CD4-positive, alpha-beta T cell treated with Interleukin-15 for 1 hour (primary cell): ENCODE measurements at places on chromosomes 13 and 19.

DNA sequence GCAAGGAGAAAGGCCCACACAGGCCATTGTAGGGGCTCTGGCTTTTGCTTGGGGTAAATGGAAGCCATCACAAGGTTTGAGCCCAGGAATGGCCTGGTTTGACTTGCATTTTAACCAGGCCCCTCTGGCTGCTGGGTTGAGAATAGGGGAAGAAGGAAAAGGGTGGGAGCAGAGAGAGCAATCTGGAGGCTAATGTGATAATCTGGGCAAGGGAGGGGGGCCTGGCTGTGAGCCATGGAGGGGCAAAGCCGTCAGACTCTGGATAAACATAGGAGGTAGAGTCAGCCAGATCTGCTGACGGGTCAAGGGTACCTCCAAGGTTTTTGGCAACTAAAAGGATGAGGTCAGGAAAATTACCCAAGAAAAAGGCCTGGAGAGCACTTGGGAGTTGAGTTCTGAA, 41.6 kb downstream of the RFX2 start:
- DNase-seq = no peak

GRCh38 chr13:105084931-105085330, 1450.5 kb downstream of the EFNB2 start:
- DNase-seq = no peak

- DNase-seq = no peak
Measured at GRCh38 chr19:13669780-13670355, 94.5 kb upstream of the MRI1 start.

DNA sequence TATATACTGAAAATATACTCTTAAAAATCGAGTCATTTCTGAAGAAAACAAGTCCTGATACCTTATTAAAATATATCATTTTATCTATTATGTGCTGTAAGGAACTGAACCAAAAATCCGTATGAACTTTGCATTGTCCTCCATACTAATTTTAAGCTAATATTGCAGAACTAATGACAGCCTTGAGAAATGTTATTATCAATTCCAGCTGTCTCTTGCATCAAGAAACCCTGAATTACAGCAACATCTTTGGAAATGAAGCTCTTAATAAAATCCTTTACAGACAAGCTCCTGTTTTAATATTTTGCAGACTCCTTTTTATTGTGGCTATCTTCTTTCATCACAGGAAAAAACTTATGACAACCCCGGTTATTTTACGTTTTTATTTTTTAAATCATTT, 1335.3 kb downstream of the EFNB2 start:
- DNase-seq = no peak

DNA sequence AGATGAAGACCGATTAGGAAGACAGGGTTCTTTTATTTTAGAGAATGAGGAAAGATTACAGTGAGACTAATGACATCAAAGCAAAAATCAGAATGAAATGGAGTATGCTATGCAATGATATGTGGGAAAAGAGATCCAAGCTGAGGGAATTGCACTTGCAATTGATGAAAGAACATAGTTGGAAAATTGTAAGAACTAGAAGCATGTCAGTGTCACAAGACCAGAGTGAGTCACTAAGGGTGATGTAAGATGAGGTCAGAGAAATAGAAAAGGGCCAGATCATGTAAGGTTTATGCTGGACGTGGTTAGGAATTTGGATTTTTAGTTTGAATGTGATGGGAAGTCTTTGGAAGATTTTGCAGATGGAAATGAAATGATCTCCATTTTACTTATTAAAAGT, 1937.3 kb downstream of the OLFM4 start:
- DNase-seq = no peak

DNA sequence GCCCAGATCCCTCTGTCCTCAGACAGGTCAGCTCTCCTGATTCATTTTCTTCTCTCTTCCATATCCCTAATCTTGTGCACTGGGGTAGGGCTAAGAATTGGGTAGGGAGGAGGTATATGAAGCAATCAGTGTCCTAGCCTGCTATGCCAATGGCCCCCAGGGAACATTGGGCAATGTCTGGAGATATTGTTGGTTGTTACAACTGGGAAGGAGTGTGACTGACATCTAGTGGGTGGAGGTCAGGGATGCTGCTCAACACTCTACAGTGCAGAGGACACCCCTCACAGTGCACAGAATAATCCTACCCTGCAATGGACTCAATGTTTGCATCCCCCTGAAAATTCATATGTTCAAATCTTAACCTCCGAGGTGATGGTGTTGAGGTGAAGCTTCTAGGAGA, 57.5 kb downstream of the CPAMD8 start:
- DNase-seq = no peak

DNA sequence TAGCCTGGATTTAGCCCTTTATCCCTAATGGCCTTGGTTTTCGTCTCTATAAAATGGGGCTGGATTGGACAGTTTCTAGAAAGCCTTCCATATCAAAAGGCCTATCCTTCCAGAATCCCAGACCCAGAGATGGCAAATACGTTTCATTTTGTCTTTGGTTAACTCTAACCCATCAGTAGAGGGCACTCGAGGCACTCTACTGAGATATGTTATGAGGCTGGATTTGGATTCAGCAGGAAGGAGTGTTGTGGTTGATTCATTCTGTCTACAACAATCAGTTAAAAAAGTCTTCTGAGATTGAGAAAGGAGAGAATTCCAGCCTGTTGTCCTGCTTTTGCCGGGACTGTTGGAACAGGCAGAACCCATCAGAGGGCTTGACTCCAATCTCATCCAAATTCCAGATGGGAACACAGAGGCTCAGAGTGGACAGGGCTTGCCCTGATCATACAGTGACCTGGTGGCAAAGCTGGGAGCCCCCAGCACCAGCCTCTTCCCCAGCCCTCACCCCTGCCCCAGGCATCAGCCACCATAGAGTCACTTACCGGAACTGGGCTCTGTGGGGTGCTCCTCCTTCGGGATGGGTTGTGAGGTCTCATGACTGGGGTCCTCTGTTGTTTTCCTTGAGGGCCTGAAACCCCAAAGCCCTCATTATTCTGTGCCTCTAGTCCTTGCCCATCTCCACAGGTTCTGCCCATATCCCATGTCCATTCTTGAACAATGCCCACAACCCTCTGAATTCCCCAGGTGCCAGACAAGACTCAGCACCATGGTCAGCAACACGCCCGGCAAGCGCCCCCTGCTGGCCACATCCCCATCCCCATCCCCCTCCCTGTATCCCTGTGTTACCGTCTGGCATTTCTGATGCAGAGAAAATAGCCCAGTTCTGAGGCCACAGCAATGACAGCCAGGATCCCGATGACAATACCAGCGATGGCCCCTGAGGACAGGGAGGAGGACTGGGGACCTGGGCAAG, 12.3 kb upstream of the ZNF180 start:
- no peak for DNase-seq

GRCh38 chr13:104372095-104372655, 1306.0 kb upstream of the SLC10A2 start:
- no peak for DNase-seq

DNA sequence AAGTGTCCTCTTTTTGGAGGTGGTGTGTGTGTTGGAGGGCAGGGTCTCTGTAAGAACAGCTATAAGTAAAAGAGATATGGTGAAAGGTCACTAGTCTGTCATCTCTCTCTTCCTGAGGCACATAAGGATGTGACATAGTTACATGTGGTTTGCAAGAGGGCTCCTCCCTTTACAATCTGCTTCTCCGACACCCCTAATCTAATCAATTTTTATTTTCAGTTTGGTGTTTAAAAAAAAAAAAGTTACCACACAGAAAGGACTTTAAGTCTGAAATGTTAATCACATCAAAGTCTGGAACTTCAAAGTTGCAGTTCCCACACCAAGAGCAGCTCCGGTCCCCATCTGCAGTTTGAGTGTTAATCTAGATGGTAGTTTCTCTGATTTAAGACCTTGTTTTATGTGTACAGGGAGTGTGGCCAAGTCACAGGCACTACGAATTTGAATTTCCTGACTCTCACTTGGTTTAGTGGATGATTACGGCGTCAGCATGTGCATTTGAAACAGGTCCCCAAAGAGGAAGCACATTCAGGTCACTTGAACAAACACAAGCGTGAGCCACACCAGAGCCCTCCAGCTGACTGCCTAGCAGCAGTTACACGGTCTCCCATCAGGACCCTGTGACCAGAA, 53.1 kb downstream of the FOXO1 start:
- peak; percentile 74 for DNase-seq

GRCh38 chr19:40799558-40800338, 757 bp downstream of the EGLN2 start:
- DNase-seq = no peak

- no peak for DNase-seq
Measured at GRCh38 chr13:112854321-112854720, 114.7 kb upstream of the MCF2L start.

DNA sequence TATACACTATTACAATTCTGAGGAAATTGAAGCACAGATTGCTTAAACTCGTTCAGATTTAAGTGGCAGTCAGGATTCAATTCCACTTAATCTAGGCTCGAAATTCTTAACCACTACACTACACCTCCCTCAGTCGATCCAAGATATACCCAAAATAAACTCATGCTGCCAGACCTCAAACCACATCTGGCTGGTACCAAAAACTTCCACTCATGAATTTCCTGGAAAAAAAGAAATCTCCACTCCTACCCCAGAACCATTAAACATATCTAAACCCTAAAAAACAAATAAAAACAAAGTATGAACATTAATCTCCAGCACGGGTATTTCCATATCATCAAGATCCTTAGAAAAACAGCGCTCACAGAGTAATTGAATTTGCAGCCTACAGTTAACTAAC, 1.1 kb downstream of the ZFP30 start:
- DNase-seq = no peak

- DNase-seq = no peak
Measured at GRCh38 chr19:46030812-46031550, 8.1 kb upstream of the PGLYRP1 start.

DNA sequence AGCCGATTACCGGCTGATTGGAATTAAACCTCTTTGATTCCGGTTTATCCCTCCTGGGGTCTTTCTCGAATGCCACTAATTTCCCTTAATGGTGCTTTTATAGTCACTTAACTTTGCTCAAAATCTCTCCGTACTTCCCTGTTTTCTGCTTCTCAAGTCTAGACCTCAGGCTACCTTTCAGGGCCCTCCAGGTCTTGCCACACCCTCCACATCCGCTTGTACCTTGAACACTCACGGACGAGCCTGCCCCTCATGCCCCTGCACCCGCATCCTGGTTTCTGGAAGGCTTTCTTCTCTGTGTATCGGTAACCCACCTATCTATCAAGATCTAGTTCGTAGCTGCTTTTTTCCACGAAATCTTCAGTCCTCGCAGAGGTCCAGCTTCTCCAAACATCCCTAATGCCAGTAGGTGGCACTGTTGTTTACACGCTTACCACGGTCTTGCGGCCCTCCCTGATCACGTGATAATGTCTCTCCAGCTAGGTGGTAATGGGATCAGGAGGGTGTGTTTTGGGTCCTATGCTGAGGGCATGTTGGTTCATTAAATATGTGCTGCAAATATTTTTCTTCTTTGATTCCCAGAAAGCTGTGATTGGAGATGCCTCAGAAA, 13.8 kb downstream of the ATP12A start:
- peak; percentile 35 for DNase-seq

GRCh38 chr13:29328501-29328900, 267.0 kb downstream of the SLC7A1 start:
- no peak for DNase-seq

- no peak for DNase-seq
Measured at GRCh38 chr19:50931023-50931422, 19.8 kb upstream of the KLK4 start.

DNA sequence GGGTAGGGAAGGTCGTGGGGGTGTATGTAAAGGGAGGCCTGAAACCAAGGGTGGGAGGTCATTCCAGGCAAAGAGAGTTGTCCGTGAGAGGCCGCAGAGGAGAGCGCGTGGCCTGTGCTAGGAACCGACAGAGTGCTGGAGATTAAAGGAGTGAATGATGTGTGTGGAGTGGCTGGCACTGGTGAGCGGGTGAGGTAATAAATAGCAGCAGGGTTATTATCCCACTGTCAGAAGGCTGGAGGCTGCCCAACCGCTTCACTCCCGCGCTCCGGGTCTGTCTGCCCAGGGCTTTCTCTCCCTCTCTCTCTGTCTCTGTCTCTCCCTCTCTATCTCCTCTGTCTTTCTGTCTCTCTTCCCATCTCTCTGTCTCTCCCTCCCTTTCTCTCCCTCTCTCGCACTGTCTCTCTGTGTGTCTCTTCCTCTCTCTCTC, 17.4 kb downstream of the ZNF579 start:
- DNase-seq = no peak

DNA sequence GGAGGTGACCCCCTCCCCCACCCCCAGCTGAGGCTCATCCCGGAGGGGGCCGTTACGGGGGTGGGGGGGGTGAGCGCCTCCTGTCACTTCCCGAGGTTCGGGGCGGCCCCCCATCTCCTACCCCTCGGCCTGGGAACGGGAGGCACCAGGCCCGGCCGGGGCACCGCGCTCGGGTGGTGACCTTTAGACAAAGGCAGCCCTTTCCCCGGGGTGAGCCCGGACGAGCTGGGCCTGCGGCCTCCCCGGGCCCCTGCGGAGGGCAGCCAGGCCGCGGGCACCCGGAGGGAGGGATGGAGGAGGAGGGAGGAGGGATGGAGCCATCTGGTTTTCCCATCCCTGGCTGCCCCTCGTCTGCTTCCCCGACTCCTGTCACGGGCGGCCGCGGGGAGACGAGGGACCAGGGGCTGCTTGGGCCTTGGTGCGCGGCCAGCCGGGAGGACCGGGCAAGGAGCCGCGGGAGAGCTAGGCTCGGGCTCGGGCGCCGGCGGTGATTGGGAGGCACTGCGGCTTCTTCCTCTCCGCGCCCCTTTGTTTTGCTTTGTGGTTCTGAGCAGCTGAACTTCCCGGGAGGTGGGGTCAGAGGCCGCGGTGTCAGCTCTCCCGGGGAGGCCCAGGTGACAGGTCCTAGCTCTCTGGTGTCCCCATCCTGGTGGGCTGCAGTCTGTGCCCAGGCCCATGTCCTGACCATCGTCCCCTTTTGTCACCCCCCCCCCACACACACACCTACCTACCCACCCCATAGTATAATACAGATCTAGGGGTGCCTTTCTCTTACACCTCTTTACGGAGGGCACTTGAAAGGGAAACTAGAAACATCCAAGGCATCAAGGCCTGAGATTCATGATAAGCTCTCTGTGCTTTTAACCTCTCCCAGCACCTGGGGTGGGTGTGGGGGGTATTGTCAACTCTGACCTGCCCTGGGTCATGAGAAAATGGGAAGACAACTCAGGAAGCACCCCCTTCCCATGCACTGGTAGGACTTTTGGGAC, 1.3 kb downstream of the BICRA start:
- peak; percentile 27 for DNase-seq

DNA sequence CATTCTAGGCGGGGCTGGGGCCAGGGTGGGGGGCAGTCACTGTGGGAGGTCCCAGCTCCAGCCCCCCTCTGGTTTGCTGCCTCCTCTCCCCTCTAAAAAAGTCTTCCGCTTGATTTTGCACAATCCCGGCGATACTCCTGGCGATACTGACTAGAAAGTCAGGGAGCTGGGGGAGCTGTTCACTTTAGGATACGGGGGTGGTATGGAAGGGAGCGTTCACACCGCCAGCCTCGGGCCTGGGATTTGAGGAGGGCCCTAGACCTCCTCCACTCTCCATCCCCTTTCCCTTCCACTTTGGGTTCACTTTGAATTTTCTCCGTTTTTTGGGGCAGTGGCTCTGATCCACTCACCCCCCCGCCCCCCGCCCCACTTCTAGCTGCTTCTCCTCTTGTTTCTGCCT, 35.0 kb downstream of the KEAP1 start:
- no peak for DNase-seq
